ENCODE measurements at places on chromosomes 2 and 18. TPM values are rescaled to one million over a fixed set of nuclear protein-coding genes. Genes with fewer than 3 reads are reported as not detected.

The TRIM43 gene
- total RNA-seq, result not detected

The TANC1 gene
- 73.2 TPM for total RNA-seq

The UNC80 gene
- 0.13 TPM for total RNA-seq

The BOLL gene
- total RNA-seq, result not detected

The SAG gene
- total RNA-seq, result 0.17 TPM

GRCh38 chr2:65662654-65663432 is 230.4 kb upstream of the SPRED2 start:
- DNase-seq, result no peak

- DNase-seq, result no peak
Observed at GRCh38 chr2:157155992-157156391, 101.5 kb upstream of the GALNT5 start.

GRCh38 chr18:22961156-22961555 is 28.0 kb downstream of the RBBP8 start:
- no peak for DNase-seq

- no peak for DNase-seq
Observed at GRCh38 chr2:193315428-193316091, 1120.8 kb upstream of the TMEFF2 start.

- no peak for DNase-seq
Observed at GRCh38 chr18:41262688-41263087, 692.3 kb upstream of the PIK3C3 start.

GRCh38 chr18:59961070-59961469 is 61.3 kb downstream of the PMAIP1 start:
- DNase-seq, result peak; percentile 30

GRCh38 chr18:62280786-62281185 is 44.3 kb upstream of the TNFRSF11A start:
- no peak for DNase-seq

DNA sequence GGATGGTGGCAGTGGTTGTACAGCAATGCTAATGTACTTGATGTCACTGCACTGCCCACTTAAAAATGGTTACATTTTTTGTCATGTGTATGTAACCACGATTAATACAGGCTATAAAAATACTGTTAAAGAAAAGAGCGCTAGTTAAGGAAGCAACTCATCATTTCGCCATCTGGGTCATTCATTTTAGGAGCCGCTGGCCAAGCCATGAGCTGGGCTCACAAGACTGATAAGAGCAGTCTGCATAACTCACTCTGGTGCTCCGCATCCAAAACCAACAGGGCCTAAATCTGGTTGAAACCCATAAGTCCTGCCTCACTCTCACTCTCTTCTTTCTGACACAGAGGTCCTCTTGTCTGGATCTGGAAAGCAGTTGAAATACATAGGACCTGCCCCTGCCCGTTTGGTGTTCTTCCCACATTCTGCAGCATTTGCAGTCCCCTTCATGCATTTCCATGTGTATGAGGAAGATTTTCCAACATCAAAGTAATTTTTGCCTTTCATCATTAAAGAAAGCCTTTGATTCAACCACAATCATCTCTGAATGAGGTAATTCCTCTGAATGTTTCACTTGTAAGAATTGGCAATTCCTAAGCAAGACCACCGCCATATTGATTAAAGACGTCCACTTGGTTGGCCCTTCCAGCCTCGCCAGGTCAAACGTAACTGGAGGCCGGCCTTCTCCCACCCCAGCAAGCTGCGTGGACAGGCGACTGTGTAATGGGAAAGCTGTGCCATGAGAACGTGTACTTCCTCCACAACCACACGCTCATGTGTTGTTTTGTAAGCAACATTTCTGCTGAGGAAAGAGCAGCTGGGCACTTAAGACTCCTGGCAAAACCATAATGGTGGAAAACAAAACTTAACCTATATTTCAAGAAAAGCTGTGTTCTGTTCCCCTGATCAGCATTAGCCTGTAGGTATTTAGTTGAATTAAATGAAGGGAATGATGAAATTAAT is 112.2 kb downstream of the VAPA start:
- DNase-seq, result no peak

- no peak for DNase-seq
Observed at GRCh38 chr2:10279946-10280463, 22.7 kb upstream of the HPCAL1 start.
